ENCODE measurements at places on chromosomes 12 and 14.

- no peak for DNase-seq
Measured at GRCh38 chr12:95131589-95132340, 58.3 kb upstream of the NR2C1 start.

DNA sequence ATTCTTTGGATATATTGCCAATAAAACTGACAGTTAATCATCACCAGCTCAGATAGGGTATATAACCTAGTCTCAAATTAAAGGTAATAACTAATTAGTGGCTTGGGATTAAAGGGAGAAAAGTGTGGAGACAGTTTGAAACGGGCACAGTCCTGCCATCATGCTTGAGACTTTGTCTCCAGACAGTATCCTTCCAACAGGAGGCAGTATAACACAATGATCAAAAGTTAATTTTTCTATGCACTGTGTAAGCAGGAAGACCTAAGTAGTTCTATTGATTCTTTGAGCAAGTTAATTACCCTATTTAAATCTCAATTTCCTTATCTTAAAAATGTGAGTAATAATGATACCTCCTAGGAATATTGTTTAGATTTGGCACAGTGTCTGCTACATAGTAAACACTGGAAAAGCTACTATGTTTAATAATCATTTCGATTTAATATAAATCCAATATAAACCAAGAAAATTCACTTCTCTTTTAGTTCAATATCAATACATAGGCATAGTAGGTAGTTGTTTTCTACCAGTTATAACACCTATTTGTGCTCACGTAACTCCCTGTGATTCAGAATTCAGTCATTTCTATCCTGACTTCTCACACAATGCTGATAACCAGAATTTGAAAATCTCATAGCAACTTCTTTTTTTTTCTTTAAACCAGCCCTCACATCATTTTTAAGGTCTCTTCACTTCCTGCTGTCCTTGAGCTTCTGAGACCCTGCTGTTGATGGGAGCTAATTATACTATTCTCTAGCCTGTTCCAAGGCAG lies 53.7 kb downstream of the GALNT4 start:
- DNase-seq, result peak; percentile 65

GRCh38 chr12:76299536-76300296 lies 48.5 kb downstream of the BBS10 start:
- DNase-seq, result no peak

GRCh38 chr14:105849933-105850626 lies 323.7 kb downstream of the TMEM121 start:
- no peak for DNase-seq

GRCh38 chr12:6376079-6376869 lies 911 bp upstream of the SCNN1A start:
- DNase-seq, result no peak

DNA sequence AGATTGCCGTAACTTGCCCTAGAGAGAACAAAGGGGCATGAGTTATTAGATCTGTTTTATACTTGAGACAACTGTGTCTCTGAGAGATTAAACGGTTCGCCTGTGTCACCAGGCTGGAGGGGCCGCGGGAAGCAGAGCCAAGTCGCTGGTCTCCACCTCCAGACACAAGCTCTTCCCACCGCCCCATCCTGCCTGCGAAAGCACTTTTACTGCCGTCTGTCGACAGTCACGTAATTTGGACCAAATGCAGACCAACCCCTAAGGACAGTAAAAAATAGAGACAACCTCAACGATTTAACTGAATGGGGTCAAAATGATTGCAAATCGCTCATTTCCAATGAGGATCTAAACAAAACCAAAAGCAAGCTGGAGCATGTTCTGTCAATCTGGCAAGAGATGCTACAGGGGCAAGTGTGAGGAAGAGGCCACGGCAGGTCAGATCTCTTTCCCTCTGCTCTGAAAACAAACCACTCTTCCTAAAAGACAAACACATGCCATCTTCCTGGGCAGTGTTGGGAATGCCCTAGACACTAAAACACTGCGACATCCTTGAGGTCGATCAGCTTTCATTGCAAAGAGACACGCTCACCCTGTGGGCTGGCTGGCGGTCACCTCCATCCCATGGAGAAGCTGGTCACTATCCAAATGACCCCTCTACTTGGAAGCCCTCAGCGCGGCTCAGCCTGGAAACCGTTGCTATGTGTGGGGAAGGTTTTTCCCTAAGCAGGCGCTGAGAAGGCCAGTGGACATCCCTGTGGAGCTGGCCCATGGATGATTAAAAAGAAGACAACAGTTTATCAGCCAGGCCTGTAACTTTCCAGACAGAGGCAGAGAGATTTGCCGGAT lies 17.1 kb downstream of the GSC start:
- no peak for DNase-seq
